ENCODE measurements at places on chromosomes 3 and 15. TPM values are rescaled to one million over a fixed set of nuclear protein-coding genes. Genes with fewer than 3 reads are reported as not detected.

CAV3 gene
- total RNA-seq: not detected

NUTM1 gene
- not detected for total RNA-seq

CHRNA7 gene
- total RNA-seq: not detected

SPTBN5 gene
- 0.55 TPM for total RNA-seq

PLA1A gene
- total RNA-seq: 0.52 TPM

ZBTB11 gene
- 22.7 TPM for total RNA-seq

CCNDBP1 gene
- total RNA-seq: 62.7 TPM

EPHA6 gene
- total RNA-seq: not detected

B3GNT5 gene
- 56.4 TPM for total RNA-seq

SCN5A gene
- total RNA-seq: 0.66 TPM

SERINC4 gene
- 0.31 TPM for total RNA-seq

UBA5 gene
- total RNA-seq: 45.3 TPM

LRRIQ4 gene
- 0.32 TPM for total RNA-seq

MYL3 gene
- not detected for total RNA-seq

PPP1R14D gene
- not detected for total RNA-seq

GATA2 gene
- total RNA-seq: 1.4 TPM

NANOGP8 gene
- total RNA-seq: not detected

TMC3 gene
- not detected for total RNA-seq

ROBO1 gene
- total RNA-seq: 0.12 TPM
